ENCODE measurements at places on chromosomes 7 and 10.

GRCh38 chr10:35635576-35635975 is 6.5 kb downstream of the FZD8 start:
- DNase-seq, result peak; percentile 55

GRCh38 chr10:2618690-2619089 is 448.7 kb upstream of the PFKP start:
- DNase-seq, result no peak

DNA sequence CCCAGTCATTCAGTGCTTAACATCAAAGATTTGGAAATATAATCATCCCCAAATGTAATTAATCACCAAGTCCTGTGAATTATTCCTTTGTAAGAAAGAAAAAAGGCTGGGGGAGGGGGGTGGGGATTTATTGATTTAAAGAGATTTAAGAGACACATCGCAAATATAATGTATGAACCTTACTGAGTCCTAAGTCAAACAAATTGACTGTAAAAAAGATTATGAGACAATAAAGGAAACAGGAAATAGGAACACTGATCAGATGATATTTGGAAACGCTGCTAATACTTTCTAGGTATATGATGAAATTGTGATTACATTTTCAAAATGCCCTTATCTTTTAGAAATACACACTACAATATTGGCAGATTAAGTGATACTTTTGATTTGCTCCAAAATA is 92.5 kb downstream of the ATE1 start:
- no peak for DNase-seq

- no peak for DNase-seq
Observed at GRCh38 chr7:96589038-96589437, 120.6 kb downstream of the SEM1 start.

DNA sequence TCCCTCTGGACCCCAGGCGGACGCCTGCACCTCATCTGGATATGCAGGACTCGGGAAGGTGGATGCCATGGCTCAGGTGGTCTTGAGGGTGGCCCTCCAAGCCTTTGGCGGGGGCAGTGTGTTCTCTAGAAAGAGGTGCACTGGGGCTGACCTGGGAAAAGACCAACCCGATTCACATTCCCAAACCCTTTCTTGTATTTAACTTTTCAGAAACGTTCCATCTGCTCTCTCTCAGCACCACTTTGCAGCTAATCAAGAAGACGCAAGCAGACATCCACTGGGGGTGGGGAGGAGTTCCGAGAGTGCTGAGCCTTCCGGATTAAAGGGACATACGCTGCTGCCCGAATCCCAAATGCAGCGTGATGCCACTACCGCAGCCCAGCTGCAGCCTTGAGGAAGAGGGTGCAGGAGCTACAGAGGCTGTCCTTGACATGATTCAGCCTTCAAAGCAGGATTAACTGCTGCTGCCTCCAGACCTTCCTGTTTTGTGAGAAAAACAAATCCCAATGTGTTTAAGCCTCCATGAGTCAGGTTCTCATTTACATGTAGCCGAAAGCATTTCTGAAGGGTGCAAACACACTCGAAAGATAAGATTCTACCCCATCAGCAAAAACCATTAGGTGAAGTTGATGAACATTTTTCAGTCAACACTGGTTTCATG is 39.9 kb downstream of the RBM17 start:
- DNase-seq, result no peak

DNA sequence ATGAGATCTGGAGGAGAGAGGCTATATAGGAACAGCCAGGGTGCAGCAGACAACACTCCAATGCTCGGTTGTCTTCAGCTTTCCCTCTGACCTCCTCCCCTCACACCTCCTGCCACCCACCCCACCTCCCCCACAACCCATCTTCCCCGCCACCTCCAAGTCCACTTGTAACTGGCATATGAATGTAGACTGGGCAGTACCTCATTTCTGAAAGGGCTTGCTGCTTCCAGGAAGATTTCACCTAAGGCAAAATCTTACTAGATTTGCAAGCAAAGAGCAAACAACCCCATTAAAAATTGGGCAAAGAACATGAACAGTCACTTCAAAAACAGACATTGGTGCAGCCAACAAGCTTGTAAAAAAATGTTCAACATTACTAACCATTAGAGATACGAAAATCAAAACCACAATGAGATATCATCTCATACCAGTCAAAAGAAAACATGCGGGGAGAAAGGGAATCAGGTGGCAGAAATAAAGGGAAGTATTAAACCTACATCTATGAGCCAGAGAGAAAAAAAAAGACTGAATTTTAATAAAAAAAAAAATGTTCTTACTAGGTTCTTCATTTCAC is 164.6 kb upstream of the C1GALT1 start:
- DNase-seq, result no peak

- no peak for DNase-seq
Observed at GRCh38 chr10:91799612-91799975, 1.4 kb downstream of the TNKS2 start.

DNA sequence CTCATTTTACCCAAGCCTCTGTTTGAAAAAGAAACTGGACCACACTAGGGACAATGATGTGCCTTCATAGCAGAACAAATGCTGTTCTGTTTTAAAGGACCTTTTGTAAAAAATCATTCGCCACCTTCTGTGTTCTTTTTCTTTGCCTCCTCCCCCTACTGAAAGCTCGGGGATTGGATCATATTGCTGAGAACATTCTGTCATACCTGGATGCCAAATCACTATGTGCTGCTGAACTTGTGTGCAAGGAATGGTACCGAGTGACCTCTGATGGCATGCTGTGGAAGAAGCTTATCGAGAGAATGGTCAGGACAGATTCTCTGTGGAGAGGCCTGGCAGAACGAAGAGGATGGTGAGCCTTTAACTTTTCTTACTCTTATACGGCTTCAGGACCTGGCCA is 62.2 kb downstream of the POLL start:
- DNase-seq, result no peak

GRCh38 chr10:49230004-49230403 is 41.8 kb upstream of the TMEM273 start:
- no peak for DNase-seq

DNA sequence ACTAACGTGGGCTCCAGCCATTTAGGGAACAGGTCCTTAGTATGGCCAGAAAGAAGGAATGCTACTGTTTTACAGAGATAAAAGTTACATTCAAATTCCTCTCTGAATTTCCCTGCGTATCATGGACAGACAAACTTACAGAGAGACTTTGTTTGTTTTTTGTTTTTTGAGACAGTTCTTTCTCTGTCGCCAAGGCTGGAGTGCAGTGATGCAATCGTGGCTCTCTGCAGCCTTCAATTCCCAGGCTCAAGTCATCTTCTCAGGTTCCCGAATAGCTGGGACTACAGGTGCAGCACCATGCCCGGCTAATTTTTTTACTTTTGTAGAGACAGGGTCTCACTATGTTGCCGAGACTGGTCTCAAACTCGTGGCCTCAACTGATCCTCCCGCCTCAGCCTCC is 64.5 kb upstream of the MPP7 start:
- DNase-seq, result no peak

GRCh38 chr7:112886208-112886607 is 96.0 kb upstream of the TMEM168 start:
- DNase-seq, result no peak

- DNase-seq, result no peak
Observed at GRCh38 chr10:133100706-133101415, 13.1 kb downstream of the ADGRA1 start.

GRCh38 chr10:133309100-133309719 is 496 bp downstream of the ZNF511 start:
- DNase-seq, result peak; percentile 71

GRCh38 chr10:30974773-30975415 is 56.8 kb downstream of the ZNF438 start:
- no peak for DNase-seq

DNA sequence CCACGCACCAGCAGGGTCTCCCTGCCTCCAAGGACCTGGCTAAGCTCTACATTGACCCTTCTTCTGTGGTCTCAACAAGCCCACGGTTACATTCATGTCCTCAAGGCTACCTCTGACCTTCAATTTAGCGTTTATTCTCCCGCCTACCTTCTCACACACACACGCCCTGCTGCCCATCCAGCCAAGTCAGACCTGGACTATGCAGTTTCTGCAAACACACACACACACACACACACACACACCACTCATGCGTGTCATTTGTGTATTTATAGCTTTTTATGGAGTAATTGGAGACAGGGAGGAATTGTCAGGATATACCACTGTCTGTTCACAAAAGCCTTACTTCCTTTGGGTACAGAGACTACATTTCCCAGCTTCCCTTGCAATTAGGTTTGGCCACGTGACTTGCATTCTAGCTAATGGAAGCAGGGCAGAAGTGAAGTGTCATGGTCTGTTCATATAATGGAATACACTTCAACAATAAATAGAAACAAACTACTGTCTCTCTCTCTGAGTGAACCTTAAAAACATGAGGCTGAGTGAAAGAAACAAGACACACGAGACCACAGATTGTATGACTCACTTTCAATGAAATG is 53.8 kb upstream of the CPXM2 start:
- no peak for DNase-seq

- DNase-seq, result no peak
Observed at GRCh38 chr7:70533614-70534013, 598.3 kb upstream of the GALNT17 start.

DNA sequence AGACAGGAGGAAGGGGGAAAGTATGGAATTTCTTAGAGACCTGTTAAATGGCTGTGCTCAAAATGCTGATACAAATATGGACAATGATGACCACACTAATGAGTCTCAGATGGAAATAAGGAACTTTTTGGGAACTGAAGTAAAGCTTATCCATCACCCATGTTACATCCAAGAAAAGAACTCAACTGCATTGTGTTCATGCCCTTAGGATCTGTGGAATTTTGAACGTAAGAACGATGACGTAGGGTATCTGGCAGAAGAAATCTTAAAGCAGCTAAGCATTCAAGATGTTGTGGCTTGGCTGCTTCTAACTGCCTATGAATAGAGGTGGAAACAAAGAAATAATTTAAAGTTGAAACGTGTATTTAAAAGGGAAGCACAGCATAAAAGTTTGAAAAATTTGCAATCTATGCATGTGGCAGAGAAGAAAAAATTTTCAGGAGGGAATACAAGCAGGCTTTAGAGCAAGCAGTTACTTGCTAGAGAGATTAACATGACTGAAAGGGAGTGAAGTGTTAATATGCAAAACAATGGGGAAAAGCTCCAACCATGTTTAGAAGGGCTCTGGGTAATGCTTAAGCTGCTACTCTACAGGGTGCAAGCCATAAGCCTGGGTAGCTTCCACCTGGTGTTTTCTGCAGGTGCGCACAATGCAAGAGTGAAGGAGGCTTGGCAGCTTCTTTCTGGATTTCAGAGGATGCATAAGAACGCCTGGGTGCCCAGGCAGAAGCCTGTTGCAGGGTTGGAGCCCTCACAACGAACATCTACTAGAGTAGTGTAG is 499.7 kb upstream of the SEMA3D start:
- DNase-seq, result no peak

DNA sequence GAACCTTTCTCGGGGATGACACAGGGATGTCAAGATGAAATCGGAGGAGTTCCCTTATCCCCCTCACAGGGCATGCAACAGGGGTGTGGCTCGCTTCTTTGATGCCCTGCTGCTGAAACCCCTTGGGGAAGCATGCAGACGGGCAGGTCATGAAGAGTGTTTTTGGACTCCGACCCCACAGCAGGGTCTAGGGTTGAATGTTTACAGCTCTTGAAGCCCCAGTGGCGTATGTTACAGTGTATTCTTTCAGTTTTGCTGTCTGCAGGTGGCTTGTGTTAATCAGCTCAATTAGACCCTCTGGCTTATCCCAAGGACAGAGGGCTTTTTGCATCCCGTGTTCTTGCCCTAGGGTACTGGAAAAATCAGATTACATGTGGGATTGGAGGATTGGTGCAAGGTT is 446.5 kb downstream of the LRMDA start:
- DNase-seq, result no peak

DNA sequence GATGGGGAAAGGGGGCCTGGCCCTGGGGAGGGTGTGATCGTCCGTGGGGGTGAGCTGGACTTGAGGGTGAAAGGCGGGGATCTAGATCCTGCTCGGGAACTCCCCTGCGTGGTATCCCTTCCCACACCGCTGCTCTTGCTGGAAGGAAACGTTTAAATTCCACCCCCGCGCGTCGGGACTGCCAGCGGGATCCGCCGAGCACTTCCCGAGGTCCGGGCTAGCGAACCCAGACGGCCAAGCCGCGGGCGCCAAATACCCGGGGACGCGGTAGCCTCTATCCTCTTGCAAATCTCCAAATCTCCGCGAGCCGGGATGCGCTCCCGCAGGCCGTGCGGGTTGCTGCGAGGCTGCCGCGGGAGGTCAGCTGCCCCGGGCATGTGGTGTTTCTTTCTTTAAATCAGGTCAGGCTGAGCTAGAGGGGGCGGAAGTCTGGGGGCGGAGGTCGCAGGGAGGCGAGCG is 904 bp downstream of the NPTX2 start:
- no peak for DNase-seq

DNA sequence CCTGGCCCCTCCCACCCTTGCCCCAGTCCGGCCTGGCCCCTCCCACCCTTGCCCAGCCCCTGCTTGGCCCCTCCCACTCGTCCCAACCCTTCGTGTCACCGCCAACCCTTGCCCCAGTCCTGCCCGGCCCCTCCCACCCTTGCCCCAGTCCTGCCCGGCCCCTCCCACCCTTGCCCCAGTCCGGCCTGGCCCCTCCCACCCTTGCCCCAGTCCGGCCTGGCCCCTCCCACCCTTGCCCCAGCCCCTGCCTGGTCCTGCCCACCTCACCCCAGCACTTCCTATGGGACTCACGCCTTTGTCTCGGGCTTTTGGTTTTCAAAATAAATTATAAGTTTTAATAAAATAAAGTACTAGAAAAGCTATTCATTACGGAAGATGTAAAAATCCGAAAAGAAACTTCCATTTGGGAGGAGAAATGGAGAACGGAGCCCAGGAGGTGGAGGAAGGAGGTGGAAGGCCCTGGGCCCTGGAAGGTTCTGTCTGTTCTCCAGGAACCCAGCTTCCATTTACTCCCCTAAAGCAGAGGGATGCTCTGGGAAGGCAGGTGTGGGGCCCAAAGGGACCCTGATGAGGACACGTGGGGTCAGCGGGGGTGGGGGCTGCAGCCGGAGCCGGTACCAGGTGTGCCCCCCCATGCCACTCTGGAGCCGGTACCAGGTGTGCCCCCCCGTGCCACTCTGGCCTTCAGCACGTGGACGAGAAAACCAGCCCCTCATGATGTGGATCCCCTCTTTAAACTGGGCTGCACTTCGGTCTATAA is 52.2 kb downstream of the PWWP2B start:
- no peak for DNase-seq

DNA sequence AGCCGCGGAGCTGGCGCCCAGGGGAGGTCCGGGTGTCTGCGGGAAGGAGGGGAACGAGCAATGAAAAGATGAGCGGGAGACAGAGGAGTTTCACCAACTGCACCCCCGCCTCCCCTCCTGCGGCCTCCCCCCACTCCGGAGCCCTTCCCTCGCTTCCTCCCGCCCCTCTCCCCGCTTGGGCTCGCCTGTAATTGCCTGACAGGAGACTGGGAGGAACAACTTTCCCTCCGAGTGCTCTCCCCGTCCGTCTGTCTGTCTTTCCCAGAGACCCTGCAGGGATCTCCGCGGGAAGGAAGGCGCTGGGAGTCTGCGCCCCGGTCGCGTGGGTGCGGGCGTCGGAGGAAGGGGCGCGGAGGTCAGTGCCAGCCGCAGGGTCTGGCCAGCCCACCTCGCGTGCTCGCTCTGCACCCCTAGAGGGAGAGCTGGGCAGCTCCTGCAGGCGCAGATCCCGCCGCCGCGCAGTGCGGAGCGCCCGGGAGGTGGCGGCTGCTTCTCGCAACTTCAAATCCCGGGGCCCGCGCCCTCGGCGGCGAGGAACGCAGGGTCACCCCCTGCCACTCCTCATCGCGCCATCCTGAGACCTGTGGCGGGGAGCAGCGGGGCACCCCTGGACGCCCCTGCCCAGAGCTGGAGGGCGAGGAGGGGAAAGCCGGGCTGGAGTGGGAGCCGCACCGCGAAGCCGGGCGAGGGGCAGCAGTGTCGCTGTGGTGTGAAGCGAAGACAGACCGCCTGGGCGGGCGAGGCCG is 511 bp upstream of the NRP1 start:
- peak; percentile 74 for DNase-seq
